ACHN (cell line): ENCODE measurements at places on chromosomes 1 and 21.

- DNase-seq, result no peak
Observed at GRCh38 chr1:155451199-155451598, 111.4 kb downstream of the ASH1L start.

DNA sequence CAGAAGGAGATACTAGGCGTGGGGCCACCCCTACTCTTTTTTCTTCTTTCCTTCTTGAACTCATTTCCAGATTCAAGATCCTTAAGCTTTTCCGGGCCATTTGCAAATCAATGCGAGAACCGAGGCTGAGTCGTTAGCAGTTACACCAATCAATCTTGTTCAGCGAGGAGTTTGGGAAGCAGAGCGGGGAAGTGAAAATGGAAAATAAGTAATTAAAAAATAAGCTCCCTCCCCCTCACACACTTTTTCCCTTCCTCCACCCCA is 1.7 kb upstream of the NEGR1 start:
- DNase-seq, result no peak

DNA sequence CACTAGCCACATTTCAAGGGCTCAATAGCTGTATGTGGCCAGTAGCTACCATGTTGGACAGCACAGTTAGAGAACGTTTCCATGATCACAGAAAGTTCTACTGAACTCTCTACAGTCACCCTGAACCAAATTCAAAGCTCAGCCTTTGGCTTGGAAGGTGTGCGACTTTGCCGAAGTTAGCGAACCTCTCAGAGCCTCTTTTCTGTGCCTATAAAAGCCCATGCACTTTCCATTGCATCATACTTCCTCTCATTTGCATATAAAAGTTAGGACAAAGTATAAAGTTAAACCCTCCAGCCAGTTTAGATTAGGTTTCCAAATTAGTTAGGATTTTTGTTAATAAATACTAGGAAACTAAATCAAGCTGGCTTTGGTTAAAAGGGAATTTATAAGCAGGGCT is 4.7 kb upstream of the SLC1A7 start:
- DNase-seq, result no peak

DNA sequence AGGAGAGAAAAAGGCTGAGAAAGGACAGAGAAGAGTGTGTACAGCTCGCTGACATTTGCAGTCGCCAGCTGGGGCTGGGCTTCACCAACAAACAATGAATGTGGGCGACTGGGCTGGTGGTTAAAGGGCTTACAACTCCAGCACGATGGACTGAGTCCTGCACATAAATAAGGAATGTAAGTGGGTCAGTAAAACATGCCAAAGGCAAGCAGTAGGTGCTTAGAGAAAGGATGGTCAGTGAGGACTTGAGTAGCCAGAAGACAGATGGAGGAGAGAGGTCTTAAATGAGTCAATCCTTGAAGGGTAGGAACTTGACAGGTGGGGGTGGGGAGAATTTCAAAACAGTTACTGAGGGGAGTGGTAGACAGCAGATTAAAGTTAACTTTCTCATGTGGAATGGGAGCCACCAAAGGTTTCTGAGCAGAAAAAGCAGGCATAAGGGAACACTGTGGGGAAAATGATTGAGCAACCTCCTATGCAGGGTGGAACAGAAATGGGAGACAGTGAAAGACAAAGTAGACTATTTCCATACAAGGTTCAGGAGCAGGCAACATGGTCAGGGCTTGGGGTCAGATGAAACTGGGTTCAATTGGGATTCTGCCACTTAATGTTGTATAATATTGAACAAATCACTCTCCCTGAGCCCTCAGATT is 37.4 kb downstream of the GADD45A start:
- no peak for DNase-seq

- no peak for DNase-seq
Observed at GRCh38 chr1:16296643-16297042, 55.6 kb downstream of the FBXO42 start.

GRCh38 chr1:245216366-245217115 is 61.8 kb downstream of the KIF26B start:
- no peak for DNase-seq

DNA sequence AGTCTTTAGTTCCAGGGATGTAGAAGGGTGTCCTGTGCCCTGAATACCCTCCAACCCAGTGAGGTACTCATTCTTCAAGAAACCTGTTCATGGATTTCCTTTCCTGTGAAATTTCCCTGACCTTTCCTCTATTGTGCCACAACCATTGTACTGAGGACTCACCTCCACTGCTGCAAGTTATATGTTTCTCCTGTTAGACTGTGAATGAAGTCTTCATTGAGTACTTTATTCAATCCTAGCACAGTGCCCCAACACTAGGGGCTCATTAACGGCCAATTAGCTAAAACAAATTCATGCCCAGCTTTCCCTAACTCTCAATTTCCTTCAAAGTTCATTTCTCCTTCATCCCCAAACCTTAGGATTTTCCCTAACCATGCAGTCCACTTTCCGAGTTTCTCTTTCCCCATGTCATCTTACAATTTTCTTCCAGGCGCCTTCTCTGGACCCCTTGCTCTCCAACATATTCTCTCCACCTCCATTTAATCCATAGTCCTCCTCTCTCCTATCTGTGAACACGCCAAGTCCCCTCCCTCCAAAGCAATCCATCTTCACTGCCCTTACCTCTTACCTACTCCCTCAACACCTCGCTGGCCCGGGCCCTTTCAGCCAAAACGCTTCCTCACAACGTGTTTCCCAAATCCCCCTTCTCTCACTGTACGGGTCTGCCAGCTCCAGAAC is 1.3 kb downstream of the TRIM33 start:
- no peak for DNase-seq

DNA sequence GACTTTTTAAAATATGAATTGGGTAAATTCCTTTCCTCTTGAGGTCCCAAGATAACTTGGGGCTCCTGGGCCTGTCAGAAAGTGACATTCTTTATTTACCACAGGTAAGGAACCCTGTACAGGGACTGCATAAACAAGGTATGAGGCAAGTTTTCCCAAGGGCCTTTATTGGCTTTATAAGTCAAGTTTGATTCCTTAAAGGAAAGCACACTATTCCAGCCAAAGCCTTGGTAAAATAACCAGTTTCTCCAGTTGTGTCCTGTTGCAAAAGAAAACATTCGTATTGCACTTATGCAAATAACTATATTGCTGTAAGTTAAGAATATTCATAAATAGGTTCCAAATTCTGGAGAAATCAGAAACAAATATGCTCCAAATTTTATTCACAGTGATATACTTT is 21.9 kb upstream of the METTL18 start:
- DNase-seq, result no peak

- DNase-seq, result no peak
Observed at GRCh38 chr21:37155186-37155585, 82.1 kb downstream of the TTC3 start.

DNA sequence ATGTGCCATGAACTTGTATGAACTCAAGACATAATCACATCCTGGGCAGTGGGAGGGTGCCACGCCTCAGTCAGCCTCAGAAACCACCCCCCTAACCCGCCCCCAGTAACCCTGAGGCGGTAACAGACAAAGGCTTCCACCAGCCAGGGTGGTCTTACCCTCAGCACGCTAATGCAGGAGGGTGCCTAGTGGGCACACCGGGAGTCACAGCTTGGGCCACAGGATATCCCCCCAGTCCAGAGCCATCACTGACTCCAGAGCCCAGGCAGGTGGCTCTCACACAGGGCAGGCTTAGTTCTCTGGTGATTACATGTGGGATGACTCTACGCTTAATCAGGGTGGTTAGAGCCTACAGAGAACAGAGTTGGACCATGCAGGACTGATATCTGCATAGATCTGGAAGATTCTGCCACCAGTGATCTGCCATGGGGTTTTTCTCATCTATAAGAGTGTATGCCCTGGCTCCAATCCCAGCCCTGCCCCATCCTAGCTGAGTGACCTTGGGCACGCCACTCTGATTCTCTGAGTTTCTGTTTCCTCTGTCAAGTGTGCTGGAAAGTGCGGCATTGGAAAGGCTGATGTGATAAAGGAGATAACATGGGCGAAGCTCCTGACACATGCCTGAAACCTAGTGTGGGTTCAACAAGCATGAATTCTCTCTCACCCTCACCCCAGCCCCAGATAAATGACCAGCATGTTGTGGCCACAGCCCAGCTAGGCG is 27.3 kb downstream of the OPTC start:
- DNase-seq, result no peak

- no peak for DNase-seq
Observed at GRCh38 chr1:118442214-118442613, 257.2 kb upstream of the SPAG17 start.

DNA sequence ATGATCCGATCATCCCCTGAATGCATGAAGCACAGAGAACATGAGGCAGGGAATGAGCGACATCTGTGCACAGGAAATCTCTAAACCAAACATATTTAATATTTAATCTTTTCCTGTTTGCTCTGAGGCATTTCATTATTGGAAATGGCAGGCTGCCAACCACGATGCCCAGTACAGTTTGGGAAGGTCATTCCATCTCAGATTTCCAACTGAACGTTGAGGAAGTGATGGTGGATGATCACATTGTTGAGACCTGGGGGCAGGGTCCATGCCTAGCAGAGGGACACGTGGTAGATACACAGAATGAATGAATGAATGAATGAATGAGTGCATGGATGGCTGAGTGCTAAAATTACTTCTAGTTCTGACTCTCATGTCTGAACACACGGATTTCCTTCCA is 15.9 kb upstream of the FASLG start:
- DNase-seq, result no peak

GRCh38 chr21:27423038-27423437 is 456.1 kb upstream of the ADAMTS5 start:
- no peak for DNase-seq

DNA sequence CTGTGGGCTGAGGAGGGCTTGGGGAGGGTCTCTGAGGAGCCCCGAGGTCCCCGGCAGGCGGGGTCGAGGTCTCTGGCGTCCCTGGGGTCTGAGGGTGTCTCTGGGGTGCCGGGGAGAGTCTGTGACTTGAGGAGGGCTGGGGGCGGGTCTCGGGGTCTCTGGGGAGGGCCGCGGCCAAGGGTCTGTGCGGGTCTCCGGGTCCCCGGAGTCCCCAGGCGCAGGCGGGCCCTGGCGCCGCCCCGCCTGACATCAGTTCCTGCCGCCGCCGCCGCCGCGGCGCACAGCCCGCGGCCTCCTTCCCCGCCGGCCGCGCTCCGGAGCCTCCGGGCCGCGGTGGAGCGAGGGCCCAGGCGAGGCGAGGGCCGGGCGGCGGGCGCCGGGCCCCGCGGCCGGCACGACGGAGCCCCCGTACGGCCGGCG is at the start of gene PLEKHM2:
Gene PLEKHM2 (plus strand): TSS at position 279 of the 420 bp plus-strand sequence. CDS start 239 bp downstream, outside the sequence.
- peak; percentile 49 for DNase-seq

GRCh38 chr1:239306426-239306825 is 79.9 kb upstream of the CHRM3 start:
- no peak for DNase-seq

GRCh38 chr1:35642471-35642955 is 1.2 kb upstream of the PSMB2 start:
- peak; percentile 38 for DNase-seq

- no peak for DNase-seq
Observed at GRCh38 chr1:192435704-192436103, 118.9 kb downstream of the RGS21 start.

GRCh38 chr21:45613396-45613795 is 30.1 kb upstream of the PCBP3 start:
- DNase-seq, result no peak

DNA sequence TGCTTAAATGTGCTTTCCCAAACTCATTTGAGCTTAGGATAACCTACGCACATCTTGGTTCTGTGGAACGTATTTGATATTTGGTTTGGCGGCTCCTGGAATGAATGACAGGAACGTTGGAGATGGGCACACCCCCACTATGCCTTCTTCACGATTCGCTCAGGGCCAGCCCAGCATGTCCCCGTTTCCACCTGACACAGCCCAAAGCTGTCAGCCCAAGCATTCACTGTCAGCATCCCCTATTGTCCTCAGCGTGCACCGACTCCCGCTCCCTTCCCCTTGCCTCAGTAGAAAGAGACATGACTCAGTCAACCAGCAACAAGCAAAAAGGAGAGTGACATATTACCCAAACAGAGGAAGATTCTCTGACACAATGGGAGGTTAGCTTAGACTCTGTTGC is 181.4 kb downstream of the KCNJ6 start:
- no peak for DNase-seq

DNA sequence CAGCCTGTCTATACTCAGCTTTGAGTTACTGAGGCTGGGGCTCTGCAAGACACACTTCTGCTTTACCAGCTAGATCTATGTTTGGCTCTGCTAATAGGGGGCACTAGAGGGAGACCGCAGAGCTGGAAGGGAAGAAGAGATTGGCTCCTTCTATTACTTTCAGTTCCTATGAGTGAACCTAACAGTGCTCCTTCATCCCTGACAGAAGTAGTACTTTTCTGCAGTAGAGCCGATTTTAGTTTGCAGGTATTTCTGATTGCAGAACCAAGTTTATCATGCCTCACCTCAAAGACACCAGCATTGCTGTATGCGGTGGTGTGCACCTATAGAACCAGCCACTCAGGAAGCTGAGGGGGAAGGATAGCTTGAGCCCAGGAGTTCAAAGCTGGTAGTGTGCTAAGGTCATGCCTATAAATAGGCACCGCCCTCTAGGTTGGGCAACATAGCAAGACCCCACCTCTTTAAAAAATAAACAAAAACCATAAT is 5.7 kb upstream of the ZDHHC18 start:
- no peak for DNase-seq

- DNase-seq, result no peak
Observed at GRCh38 chr1:39089931-39090521, 63.9 kb downstream of the NDUFS5 start.

- DNase-seq, result no peak
Observed at GRCh38 chr1:218259339-218259738, 25.8 kb upstream of the RRP15 start.

GRCh38 chr1:161089251-161089924 is at the start of gene NECTIN4:
Gene NECTIN4 (minus strand): TSS chr1:161089558. CDS start chr1:161089296, 262 bp downstream.
- DNase-seq, result no peak

DNA sequence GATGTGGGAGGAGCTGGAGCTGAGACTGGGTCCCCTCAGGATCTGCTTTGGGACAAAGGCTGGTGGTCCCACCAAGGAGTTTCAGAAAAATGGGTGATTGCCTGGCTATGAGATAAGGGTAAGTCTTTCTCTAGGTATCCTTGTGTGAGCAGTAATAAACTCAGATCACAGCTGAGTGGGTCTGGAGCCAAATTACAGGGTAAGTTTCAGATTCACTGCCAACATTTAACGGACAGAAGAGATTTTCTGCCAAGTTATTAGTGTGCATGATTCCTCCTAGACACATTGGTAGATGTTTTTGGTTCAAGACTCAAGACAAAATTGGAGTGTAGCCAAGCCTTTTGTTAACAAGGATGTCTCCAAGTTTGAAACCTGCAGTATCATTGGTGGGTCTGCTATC is 7.5 kb downstream of the CD1B start:
- no peak for DNase-seq

GRCh38 chr1:100717218-100717617 is 2.3 kb upstream of the VCAM1 start:
- DNase-seq, result no peak

- DNase-seq, result no peak
Observed at GRCh38 chr1:43854473-43854872, 79.1 kb upstream of the ARTN start.

DNA sequence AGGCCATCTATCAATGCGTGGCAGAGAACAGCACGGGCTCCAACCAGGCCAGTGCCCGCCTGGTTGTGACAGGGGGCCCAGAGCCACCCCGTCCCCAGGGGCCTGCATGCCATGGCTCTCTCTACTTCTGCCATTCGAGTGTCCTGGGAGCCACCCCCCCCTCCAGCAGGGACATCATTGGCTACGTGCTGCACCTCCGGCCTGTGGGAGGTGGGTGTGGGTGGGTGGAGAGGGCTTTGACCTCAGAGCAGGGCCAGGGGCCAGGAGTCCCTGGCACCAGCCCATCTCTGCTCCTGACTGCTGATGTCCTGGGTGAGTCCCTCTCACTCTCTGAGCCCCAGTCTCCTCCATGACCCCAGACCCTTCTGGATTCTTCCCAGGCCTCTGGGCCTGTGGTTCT is 25.3 kb downstream of the SLC27A3 start:
- no peak for DNase-seq

GRCh38 chr1:167916766-167917511 is 3.0 kb upstream of the ADCY10 start:
- DNase-seq, result no peak
